BE2C (cell line): ENCODE measurements at places on chromosomes 5 and 9.
A peak's percentile ranks its signal among the peaks of the same experiment; 100 is the strongest.

DNA sequence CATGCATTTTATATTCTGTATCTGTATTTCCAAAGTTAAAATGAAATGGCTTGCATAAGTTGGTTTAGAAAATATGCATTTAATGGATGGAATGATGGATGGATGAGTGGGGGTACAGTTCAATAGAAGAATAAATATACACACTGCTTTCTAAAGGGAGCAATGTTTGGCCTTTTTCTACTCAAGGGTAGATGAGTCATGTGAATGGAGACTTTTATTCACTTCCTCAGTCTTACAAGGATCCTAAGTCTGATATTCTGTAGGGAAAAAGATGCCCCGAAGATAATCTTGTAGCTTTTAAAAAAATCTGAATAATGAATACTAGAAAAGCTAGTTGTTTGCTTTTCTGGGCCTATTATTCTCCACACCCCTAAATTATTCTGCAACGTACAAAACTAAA, 2112.1 kb downstream of the MAT2B start:
- no peak for DNase-seq

DNA sequence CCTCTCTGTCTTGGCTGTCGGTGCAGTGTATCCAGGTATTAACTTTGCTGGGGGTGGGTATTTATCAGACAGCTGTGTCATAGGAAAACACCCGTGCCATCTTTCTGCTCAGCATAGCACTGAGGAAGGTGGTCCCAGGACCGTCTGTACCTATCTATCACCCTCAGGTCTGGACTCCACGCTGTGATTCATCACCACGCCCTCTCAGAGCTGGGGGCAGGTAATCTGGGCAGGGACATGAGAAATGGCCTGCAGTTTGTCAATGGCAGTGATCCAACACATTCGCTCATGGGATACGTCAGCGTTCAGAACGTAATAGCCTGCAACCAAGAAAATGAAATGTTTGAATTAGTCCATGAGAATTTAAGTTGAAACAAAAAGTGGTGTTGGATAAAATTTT, 151.6 kb upstream of the MAP1B start:
- no peak for DNase-seq

DNA sequence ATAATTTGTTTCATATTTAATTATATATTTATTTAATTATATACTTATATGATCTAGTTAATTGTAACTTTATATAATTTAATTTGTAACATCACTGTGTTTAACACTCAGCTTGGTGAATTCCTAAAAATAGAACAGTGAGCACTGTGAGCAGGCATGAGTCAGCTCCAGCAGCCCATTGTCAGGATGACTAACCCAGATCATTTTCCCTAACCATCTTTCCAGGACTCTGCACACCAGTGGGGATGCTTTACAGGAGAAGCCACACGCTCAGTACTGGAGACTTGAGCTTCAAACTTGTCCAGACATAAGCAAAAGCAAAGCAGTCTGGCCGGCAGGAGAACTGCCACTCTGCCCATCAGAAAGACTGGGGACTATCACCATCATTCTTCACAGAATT, 446.2 kb upstream of the TRPC7 start:
- no peak for DNase-seq

DNA sequence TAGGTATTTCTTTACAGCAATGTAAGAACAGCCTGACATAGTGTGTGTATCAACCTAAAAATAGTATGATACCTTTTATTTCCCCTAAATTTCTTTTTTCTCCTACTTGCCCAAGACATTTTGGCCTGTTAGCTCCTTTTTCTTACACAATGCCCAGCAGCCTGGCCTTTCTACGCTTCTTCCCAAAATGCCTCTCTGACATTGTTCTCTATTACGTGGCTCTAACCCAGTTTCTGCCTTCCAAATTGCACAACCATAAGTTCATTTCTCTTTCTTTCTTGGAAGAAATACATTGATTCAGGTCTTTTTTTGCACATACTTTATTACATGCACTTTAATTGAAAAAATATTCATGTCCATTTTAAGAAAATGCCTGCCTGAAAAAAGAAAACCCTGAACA, 408.2 kb downstream of the PRR16 start:
- DNase-seq, result no peak

DNA sequence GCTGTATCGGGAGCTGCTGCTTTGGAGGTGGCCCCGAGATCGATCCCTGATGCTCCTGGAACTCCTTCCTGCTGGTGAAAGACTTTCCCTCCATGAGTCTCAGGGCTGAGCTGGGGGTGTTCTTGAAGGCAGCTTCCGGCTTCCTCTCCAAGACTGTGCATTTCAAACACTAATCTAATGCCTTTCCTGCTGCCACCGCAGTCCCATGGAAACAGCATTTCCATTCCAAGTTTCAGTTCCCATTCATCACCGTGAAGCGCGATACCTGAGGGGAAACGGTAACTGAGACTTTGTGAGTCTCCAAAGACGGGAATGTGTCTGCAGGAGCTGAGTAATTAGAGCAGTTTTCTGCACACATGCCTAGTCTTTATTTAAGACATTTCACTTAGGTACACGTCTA, 230.1 kb downstream of the PAX5 start:
- DNase-seq, result no peak

- no peak for DNase-seq
Measured at GRCh38 chr9:112086627-112087026, 88.5 kb downstream of the SUSD1 start.

GRCh38 chr9:27086818-27087680, 22.0 kb upstream of the TEK start:
- no peak for DNase-seq

- DNase-seq, result no peak
Measured at GRCh38 chr5:172530878-172531703, 76.8 kb upstream of the SH3PXD2B start.

GRCh38 chr5:151264113-151264512, 11.1 kb downstream of the GM2A start:
- DNase-seq, result no peak

DNA sequence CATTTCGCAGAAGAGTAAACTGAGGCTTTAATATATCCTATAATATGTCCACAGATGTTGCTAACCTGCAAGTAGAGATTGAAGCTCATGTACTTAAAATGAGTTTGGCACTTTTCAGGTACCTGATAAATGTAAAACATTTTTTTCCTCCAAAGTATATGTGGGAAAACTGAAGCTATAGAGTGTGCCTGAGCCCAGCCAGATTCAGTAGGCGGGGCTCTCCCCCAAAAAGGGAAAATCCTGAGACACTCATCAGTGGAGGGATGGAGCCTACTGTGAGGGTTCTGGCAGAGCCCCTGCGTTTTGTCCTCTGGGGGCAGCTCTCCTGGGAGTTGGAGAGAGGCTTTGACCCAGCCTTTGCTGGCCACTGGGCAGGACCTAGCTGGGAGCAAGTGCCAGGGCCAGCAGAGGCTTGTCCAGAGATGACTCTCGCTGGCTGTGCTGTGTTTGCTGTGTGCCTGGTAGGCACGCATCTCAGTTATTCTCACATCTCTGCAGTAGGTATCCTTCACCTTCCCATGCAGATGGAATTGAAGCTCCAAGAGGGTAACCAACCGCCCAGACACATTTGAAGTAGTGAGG, 81.1 kb upstream of the SPRY4 start:
- no peak for DNase-seq

- DNase-seq, result peak; percentile 51
Measured at GRCh38 chr9:133238851-133239532, 29.9 kb upstream of the OBP2B start.

DNA sequence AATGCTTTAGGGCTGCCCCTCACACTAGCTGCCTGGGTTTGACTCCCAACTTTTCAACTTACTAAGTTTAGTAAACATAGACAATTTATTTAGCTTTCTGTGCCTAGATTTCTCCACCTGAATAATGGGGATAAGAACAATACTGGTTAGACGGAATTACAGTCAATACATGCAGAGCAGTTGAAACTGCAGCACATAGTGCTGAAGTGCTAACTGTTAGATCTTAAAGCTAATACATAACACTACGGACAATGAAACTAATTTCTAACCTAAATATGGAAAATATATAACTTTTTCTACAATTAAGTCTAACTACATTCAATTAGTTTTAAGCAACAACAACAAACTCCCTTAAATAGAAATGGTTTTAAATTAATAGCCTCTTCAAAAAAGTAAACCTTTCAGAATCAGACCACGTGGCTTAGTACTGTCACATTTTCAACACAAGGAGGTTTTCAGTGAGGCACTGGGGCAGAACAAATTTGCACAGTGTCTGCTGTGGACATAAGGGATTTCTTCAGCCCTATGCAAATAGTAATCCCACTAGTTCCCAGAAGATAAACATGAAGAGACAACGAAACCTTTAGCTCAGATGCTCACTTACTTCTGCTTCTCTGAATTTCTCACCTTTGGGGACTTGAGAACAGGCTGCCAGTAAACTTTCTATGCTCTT, 293.4 kb downstream of the EDIL3 start:
- DNase-seq, result no peak

- DNase-seq, result no peak
Measured at GRCh38 chr5:67610186-67610912, 413.8 kb upstream of the CD180 start.

- DNase-seq, result no peak
Measured at GRCh38 chr9:35972093-35972492, 14.1 kb upstream of the OR2S2 start.

DNA sequence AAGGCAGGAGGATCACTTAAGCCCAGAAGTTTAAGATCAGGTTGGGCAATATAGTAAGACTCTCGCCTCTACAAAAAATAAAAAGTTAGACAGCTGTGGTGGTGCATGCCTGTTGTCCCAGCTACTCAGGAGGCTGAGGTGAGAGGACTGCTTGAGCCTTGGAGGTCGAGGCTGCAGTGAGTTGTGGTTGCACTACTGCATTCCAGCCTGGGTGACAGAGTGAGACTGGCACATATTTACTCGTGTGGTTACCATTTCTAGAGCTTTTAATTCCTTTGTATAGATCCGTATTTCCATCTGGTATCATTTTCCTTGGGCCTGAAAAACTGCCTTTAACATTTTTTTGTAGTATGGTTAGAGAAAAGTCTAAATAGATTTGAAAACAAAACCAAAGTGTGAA, 7.8 kb downstream of the IL6ST start:
- no peak for DNase-seq

- peak; percentile 76 for DNase-seq
Measured at GRCh38 chr5:149990518-149991376, 9.7 kb downstream of the TIGD6 start.

DNA sequence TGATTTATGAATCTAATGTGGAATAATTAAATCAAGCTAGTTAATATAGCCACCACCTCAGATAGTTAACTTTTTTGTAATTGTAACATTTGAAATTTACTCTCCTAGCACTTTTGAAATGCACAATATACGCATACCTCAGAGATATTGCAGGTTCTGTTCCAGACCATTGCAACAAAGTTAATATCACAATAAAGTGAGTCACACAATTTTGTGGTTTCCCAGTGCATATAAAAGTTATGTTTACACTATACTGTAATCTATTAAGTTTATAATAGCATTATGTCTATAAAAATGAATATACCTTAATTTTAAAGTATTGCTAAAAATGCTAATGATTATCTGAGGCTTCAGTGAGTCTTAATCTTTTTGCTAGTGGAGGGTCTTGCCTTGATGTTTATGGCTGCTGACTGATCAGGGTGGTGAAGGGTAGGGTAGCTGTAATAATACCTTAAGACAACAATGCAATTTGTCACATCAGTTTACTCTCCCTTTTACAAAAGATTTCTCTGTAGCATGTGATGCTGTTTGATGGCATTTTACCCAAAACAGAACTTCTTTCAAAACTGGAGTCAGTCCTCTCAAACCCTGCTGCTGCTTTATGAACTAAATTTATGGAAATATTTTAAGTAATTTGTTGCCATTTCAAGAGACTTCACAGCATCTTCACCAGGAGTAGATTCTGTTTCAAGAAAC, 235.1 kb upstream of the ADAMTSL1 start:
- no peak for DNase-seq

GRCh38 chr5:118984602-118985001, 3.7 kb downstream of the DTWD2 start:
- no peak for DNase-seq

DNA sequence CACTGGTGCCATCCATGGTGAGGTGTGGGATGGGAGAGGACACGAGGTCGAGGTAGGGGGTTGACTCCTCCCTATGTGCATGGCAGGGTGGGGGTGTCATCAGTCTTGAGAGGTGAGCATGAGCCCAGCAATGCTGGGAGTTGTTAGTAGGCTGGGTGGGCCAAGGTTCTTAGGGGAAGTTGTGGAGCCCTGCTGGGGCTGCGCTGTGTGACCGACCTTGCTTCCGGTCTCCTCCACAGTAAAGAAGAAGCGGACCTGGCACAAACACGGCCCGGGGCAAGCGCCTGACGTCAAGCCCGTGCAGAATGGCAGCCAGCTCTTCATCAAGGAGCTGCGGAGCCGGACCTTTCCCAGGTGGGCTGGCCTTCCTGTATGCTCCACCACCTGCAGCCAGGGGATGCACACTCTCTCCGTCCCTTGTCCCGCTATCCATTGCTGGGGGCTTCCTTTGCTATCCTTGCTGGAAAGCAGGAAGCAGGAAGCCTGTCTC, 59.8 kb downstream of the PHF2 start:
- DNase-seq, result no peak

- DNase-seq, result no peak
Measured at GRCh38 chr5:96125231-96125891, 163.7 kb upstream of the ELL2 start.

DNA sequence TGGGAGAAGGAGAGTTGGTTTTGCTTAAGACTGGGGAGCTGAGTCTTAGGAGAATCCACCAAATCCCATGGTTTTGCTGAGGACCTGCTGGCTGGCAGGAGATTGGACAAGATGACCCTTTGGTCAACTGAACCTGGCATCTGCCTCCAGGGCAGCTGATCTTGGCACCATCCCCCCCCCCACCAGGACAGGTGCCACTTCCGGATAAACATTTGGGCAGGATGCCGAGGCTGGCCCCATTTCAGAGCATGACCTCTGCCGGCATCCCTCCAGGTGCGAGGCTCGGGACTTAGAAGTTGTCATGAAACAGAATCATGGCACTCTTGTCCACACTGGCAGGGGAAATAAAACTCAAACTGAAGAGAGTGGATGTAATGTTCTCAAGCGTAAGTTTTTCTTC, 165.6 kb downstream of the MACROH2A1 start:
- DNase-seq, result no peak

DNA sequence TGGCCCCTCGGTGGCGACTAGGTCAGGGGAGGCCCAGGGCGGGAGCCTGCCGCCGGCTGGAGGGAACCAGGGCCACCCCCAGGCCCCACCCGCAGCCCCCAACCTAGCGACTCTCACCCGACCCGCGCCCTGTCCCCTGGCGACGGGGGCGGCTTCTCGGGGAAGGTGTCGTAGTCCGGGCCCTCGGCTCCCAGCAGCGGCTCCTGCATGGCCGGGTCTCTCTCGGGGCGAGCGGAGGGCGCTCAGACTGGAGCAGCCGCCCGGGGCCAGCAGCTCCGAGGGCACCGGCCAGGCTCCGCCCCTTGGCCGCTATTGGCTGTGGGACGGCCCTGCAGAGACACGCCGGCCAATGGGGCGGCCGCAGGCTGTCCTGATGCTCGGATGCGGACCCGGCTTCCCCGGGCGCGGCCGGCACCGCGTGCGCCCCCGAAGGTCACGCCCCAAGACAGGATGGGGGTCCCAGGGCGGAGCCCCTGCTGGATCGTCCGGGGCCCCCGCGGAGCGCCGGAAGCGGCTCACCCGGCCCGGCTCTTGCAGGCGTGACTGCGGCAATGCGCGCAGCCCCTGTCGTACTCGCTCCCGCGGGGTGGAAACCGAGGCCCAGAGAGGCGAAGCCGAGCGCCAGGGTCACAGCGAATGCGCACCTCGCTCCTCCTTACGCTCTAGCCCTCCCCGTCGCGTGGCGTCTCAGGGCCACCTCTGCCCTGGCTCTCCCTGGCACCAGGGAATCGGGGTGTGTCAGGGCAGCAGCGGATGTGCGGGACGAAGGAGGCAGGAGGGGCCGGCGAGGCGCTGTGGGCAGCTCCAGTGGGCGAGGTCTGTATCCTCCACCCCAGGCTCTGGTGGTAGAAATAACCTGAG, at the start of gene SLC2A6:
SLC2A6 (minus strand) TSS at position 249 of the 861 bp plus-strand sequence; CDS start at position 209, 40 bp downstream.
- peak; percentile 96 for DNase-seq
